ENCODE measurements at places on chromosomes 1 and 21.
A peak's percentile ranks its signal among the peaks of the same experiment; 100 is the strongest.

DNA sequence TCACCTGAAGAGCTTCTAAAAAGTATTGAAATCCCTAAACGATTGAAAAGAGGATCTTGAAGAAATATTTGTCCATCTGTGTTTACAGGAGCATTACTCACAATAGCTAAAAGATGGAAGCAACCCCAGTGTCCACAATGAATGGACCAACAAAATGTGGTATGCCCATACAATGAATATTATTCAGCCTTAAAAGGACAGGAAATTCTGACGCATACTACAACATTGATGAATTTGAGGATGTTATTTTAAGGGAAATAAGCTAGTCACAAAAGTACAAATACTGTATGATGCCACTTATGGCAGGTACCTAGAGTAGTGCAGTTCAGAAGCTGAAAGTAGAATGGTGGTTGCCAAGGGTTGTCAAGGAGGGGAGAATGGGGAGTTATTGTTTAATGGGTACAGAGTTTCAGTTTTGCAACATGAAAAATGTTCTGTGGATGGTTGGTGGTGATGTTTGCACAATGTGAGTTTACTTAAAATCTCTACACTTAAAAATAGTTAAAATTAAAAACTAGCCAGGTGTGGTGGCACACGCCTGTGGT lies 37.1 kb upstream of the GADD45A start:
- DNase-seq, result no peak

DNA sequence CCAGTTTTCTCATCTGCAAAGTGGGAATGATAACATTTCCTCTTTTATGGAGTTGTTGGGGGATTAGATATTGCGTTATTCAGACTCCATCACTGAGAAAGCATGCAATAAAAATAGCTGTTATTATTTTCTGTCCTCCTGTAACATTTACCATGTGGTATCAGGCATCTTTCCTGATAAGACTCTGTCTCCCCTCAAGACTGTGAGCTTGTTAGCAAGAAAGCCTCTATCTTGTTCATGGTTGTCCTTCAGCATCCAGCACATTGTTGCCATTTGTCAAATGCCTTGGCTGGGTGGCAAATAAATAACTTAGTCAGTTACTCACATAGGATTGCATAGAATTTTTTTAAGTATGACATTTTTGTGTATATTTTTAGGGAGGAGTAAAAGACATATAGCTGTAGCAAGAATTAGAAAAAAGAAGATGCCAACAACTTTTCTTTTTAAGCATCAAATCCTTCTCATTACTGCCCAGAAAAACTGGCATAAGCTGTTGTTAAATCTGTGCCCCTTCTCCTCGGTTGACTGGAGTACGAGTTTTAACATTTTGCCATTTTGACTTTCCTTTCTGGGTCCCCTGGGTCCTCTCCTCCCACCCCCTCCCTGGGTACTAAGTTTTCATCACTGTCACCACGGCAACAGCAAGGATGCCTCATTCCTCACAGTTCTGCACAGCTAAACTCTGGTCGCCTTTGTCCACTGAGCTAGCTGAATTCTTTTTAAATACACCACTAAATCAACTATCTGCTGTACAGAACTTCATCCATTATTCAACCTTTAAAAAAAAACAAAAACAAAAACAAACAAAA lies 1.0 kb upstream of the JAM2 start:
- no peak for DNase-seq

- no peak for DNase-seq
Measured at GRCh38 chr1:206568779-206569352, 43.4 kb downstream of the EIF2D start.

DNA sequence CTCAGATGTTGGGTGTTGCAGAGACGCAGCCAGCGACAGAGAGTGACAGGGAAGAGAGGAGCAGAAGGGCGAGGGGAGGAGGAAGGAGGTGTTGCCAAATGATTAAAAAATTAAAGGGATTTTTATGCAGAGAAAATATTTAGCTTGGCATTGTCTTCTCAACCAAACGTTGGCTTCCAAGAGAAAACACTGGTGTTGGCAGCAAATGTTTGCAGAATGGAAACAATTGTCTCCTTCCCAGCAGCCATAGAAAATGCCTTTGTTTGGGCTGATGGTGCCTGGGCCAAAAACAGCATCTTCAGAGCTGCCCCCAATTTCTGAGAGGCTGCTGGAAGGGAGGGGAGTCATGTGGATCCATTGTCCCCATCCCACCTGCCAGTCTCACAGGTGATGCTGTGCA lies 29.7 kb upstream of the GRIK3 start:
- DNase-seq, result no peak

DNA sequence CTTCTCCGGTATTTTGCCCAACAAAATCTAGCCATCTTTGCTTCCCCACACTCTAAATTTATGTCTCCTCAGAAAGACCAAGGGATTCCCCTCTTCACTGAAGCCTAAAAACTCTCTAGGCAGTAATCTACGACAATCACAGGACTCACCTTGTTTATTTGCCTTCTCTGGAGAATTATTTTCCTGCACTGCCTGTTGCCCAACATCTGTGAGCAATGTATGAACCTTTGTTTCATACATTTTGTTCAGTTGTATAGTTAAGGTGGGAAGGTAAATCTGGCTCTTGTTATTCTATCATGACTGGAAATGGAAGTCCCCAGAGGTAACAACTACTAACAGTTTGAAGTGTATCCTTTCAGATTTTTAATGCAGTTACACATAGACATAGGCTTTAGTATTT lies 2.2 kb downstream of the COPA start:
- DNase-seq, result no peak

GRCh38 chr1:30748098-30748698 lies 9.4 kb downstream of the LAPTM5 start:
- DNase-seq, result no peak

GRCh38 chr1:212689196-212689725 lies 10.4 kb downstream of the BATF3 start:
- DNase-seq, result no peak

DNA sequence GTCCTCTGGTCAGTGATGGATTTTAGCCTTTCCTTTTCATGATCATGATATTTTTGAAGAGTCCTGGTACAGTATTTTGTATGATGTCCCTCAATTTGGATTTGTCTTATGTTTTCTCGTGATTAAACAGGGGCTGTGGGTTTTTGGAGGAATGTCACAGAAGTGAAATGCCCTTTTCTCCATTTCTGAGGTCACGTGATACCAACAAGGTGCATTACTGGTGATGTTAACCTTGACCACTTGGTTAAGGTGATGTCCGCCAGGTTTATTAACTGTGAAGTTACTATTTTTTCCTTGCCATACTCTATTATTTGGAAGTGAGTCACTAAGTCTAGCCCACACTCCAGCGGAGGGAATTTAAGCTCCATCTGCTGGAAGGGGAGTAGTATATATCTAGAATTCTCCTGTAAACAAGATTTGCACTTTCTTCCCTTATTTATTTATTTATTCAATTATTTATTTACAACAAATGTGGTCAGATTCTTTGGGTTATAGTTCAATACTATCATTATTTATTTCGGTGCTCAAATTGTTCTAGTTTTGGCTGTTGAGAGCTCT lies 123.4 kb downstream of the HIVEP3 start:
- no peak for DNase-seq

GRCh38 chr1:77282866-77283539 lies 1.2 kb downstream of the AK5 start:
- peak; percentile 0 for DNase-seq

- DNase-seq, result no peak
Measured at GRCh38 chr1:243559575-243560162, 290.4 kb downstream of the AKT3 start.

GRCh38 chr1:183339556-183340167 lies 78.5 kb downstream of the NMNAT2 start:
- no peak for DNase-seq

- no peak for DNase-seq
Measured at GRCh38 chr1:241412646-241413045, 55.6 kb upstream of the RGS7 start.

- no peak for DNase-seq
Measured at GRCh38 chr1:157090771-157091170, 8.8 kb downstream of the ETV3L start.

- no peak for DNase-seq
Measured at GRCh38 chr1:169392406-169392805, 24.4 kb downstream of the BLZF1 start.

- no peak for DNase-seq
Measured at GRCh38 chr1:43786960-43787359, 79.6 kb downstream of the ST3GAL3 start.

GRCh38 chr1:71804140-71804539 lies 478.2 kb downstream of the NEGR1 start:
- no peak for DNase-seq

GRCh38 chr1:116717318-116717717 lies 36.9 kb upstream of the CD2 start:
- no peak for DNase-seq

DNA sequence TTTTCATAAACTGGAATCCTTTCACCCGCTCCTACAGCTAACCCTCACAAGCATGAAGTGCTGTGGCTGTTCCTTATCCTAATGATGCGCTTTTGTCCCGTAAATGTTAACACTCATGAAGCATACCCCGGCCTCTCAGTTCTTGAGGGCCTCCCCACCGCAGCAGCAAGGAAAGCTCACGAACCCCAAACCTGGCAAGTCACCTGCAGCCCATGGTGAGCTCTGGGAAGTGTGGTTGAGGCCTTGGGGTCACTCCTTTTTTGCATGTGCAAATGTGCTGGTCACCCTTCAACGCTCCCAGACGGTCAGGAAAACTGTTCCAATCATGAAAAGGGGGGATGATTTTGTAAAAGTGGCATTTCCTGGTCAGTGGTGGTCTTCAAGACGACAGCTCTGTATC lies 124.6 kb downstream of the PRDM2 start:
- DNase-seq, result no peak

GRCh38 chr1:15667362-15667761 lies 16.8 kb upstream of the PLEKHM2 start:
- no peak for DNase-seq

DNA sequence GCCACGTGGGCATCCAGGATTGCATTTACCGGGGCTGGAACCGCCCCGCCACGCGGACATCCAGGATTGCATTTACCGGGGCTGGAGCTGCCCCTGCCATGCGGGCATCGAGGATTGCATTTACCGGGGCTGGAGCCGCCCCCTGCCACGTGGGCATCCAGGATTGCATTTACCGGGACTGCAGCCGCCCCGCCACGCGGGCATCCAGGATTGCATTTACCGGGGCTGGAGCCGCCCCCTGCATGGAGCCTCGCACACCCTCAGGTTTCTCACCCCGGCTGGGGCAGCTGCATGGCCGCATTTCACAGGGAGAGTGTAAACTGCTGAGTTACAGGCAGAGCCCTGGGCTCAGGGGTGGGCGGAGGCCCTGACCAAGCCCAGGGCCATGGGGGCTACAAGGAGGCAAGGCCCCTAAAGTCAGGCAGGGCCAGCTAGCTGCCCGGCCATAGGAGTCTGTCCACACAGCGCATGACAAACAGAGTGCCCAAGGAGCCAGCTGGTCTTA lies 166.8 kb upstream of the ARHGEF16 start:
- DNase-seq, result no peak

DNA sequence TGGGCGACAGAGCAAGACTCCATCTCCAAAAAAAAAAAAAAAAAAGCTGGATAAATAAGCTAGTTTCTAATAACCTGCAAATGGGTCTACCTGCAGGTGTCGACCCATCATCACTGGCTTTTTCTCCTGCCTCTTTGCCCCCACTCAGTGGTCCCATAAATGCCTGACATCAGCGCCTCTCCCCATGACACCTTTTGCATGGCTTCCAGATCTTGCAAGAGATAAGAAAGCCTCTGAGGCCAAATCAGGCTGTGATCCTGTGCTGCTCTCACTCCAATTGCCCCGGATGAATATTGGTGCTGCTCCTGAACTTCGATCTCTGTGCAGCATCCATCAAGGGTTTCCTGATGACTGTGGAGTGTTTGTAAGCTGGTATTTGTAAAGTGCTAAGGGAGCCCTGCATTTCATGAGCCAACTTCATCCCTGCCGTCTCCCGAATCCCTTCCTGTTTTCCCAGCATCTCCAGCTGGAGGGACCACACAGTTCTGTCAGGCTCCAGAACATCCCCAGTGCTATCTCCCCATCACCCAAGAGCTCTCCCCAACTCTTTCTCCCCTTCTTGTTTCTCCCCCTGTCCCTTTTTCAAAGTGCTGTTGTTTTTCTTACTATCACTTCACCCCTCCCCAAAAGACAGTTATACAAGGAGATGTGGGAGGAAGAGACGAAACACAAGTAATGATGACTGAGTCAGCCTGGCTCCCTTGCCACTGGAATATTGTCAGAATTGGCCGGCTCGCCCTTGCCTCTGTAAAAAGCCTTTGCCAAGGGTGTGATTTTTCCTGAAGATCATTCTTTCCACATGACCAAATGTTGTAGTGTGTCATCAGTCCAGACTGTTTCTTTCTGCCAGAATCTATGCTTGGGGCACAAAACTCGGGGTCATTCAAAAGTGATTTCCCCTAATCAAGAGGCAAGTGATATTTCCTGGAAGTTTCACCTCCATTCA lies 2.8 kb upstream of the EFHD2 start:
- no peak for DNase-seq

DNA sequence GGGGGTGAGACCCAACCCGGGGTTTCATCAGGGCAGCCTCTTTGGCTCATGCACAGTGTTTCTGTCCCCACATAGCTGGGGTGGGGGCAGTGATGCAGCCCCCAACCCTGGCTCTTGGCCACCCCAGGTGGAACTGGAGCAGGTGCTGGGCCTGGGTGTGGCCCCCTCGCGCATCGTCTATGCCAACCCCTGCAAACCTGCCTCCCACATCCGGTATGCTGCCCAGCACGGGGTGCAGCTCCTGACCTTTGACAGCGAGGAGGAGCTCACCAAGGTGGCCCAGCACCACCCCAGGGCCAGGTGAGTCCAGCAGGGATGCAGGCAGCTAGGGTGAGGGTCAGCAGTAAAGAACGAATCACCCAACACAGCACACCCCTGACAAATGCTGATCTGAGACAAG lies 72.3 kb upstream of the TINAGL1 start:
- DNase-seq, result no peak

- no peak for DNase-seq
Measured at GRCh38 chr1:99503276-99503747, 142.6 kb upstream of the PALMD start.

- no peak for DNase-seq
Measured at GRCh38 chr1:41995441-41996130, 76.9 kb upstream of the HIVEP3 start.

DNA sequence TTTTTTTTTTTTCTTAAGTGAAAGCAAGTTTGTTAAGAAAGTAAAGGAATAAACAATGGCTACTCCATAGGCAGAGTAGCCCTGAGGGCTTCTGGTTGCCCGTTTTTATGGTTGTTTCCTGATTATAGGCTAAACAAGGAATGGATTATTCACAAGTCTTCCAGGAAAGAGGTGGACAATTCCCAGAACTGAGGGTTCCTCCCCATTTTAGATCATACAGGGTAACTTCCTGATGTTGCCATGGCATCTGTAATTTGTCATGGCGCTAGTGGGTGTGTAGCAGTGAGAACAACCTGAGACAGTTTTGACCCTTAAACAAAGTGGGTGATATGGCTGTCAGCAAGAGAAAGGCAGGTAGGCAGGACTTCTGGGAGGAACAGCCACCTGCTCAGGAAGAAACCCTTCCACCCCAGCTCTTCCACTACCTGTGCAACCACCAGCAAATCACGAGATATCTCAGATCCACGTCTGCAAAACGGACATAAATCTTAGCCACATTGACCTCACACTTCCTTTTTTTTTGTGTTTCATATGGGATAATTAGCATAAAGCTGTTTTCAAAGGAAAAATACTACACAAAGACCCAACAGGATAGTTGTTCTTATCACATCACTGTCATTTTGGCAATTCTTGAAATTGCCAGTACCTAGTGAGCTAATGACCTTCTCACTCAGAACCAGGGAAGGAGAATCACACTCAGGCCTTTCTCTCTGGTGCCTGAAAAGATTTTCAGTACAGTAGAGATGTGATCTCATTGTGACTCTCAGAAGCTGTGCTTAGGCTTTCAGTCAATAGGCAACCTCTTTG lies 34.8 kb upstream of the DUSP10 start:
- DNase-seq, result no peak

All from stimulated activated CD8-positive, alpha-beta memory T cell treated with anti-CD3 and anti-CD28 coated beads, Interleukin-12 subunit alpha, Interleukin-12 subunit beta, amount 100 ng/mL, for 4 hours (primary cell).